ENCODE measurements at places on chromosomes 2 and 18.

DNA sequence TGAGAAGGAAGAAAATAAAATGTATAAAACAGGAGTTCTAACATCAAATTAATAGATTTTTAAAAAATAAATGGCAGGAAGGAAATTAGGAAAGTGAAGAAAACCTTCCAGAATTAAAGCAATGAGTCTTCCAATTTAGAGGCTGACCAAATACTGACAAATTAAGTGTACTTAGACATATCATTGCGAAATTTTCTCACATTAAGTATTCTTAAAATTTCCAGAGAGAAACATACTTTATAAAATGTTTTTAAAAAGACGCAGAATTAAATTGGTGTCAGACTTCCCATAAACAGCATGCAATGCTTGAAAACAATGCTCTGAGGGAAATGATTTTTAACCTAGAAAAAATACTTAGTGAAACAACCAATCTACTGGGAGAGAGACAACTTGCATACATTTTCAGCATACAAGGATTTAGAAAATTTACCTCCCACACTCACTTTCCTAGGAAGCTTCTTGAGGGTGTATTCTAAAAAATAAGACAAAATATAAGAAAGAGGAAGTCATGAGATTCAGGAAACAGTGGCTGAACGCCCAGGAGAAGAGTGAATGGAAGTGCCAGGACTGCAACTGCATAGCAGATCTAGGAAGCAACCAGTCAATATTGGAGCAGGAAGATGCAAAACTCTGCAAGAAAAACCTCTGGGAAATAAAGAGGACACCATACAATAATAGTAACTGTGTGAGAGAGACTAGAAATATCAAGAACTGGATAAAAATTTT is 339.9 kb downstream of the ADCYAP1 start:
- no peak for DNase-seq

- DNase-seq: no peak
These were observed 85.3 kb downstream of the EPAS1 start for GRCh38 chr2:46382331-46383112.

GRCh38 chr2:45938649-45939511 is 287.4 kb downstream of the PRKCE start:
- DNase-seq: peak; percentile 88

DNA sequence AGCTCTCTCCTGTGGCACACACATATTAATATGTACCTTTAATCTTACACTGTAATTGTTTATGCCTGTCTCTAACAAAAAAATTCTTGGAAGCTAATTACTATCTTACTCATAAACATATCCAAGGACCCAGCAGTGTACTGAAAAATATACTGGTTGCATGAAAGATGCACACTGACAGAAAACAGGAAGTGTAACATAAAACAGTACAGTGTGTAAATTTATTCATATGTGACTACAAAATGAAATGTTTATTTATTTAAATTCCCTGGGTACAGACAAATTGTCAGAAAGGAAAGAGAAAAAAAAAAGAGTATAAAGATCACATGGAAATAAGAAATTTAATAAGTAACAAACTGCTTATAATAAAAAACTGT is 28.5 kb downstream of the TMEM131 start:
- no peak for DNase-seq

GRCh38 chr2:125696560-125696959 is 959.4 kb upstream of the GYPC start:
- DNase-seq: no peak
